ENCODE measurements at places on chromosomes 5 and 9.

DNA sequence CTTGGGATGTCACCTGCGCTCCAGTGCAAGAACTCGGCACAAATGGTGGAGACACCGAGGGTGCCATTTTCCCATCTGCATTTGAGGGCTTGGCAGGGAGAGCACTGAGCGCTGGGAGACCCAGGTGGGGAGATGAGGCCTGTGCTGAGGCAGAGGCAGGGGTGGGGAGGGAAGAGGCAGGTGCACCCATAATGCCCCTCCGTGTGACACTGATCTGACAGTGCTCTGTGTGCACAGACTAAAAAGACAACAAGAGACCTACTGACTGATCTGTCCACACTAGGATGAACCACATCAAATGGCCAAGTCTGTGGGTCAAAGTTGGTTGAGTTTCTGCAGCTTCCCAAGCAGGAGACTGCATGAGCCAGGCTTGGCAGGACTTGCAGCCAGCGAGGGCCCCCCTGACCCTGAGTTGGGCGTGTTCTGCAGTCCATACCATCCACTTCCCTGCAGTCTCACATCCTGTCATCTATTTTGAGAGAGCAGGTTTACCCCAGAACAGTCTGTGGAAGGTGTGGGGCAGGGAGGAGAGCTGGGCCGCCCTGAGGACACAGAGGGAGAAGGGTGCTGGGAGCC, 41.9 kb downstream of the NEK6 start:
- no peak for DNase-seq

- DNase-seq = no peak
These were observed 1019.0 kb downstream of the TAF11L14 start for GRCh38 chr5:18653216-18653752.

- no peak for DNase-seq
These were observed 58.8 kb downstream of the SNX30 start for GRCh38 chr9:112809351-112809848.

DNA sequence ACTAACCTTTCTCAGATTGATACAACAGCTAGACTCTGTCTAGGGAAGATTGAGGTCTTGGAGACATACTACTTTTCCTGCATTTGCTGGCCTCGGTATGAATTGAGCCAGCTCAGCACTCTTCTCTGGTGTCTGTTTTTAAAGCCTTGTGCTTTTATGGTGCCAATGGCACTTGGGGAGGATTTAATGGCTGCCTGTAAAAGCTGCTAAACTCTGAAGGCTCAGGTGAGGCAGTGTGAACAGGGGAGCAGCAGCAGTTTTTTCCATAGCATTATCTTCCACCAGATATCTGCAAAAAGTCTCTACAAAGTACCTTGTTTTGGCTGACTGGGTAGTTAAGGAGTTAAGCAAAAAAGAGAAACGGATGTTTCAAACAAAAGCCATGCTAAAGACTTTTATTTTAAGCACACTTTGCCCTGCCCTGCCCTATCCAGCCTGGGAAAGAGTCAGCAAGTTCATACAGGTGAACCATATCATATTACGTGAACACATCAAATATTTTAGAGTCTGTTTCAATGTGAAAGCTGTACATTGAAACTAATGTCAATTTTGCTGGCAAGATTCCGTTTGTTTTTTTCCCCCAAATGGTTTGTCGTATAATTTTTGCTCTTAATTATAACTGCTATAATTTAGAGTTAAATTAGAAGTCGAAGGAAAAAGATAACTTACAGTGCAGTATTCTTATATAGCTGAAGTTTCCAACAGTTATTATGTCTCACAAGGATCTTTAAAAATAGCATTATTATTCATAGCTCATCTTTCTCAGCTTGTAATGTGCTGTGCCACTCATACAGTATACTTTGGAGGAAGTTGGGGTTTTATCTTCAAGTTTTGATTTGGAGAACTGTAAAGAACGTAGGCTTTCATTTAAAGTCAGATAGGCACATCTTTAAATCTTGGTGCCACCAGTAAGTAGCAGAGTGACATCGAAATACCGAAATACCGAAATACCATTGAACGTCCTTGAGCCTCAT, 424.1 kb upstream of the CD180 start:
- DNase-seq = no peak

DNA sequence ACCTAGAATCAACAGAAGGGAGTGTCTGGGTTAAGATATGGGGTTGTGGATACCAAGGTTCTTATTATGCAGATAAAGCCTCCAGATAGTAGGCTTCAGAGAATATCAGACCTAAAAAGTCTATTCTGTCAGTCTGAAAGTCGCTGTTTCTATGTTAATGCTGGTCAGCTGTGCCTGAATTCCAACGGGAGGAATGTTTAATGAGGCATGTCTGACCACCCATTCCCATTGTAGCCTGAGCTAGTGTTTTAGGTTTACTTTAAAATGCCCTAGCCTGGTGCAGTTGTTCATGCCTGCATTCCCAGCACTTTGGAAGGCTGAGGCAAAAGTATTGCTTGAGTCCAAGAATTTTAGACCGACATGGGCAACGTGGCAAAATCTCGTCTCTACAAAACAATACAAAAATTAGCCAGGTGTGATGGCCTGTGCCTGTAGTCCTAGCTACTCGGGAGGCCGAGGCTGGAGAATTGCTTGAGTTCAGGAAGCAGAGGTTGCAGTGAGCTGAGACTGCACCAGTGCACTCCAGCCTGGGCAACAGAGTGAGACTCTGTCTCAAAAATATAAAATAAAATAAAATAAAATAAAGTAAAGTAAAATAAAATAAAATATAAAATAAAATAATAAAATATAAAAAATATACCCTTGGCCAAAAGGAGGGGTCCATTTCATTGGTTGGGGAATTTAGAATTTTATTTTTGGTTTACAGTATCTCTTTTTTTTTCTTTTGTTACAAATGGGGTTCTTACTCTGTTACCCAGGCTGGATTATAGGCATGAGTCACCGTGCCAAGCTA, 7.8 kb upstream of the SOX30 start:
- DNase-seq = no peak

GRCh38 chr9:2083479-2083878, 68.3 kb downstream of the SMARCA2 start:
- DNase-seq = peak; percentile 29

Data from posterior cingulate gyrus (tissue), 11 donors.